ENCODE measurements at places on chromosomes 7 and 10. TPM values are rescaled to one million over a fixed set of nuclear protein-coding genes. Genes with fewer than 3 reads are reported as not detected.

ZNF727 gene
- total RNA-seq, result not detected

ZPBP gene
- total RNA-seq, result not detected

PRLHR gene
- total RNA-seq, result not detected

NPY4R2 gene
- total RNA-seq, result 0.37 TPM

FGFR2 gene
- 9.2 TPM for total RNA-seq

MSMB gene
- not detected for total RNA-seq

CPEB3 gene
- 0.92 TPM for total RNA-seq

ZNF365 gene
- 2.8 TPM for total RNA-seq

TLX1 gene
- total RNA-seq, result not detected

TMEM120A gene
- total RNA-seq, result 16.3 TPM

GPER1 gene
- 1.6 TPM for total RNA-seq

CDK6 gene
- 29.7 TPM for total RNA-seq

PPP1R3C gene
- total RNA-seq, result 84.9 TPM

UTF1 gene
- not detected for total RNA-seq

STRA8 gene
- not detected for total RNA-seq

RGS10 gene
- 38.9 TPM for total RNA-seq

NPSR1 gene
- not detected for total RNA-seq

GPR146 gene
- total RNA-seq, result 3.8 TPM

RPEL1 gene
- total RNA-seq, result not detected

SLC13A1 gene
- total RNA-seq, result not detected

NANOS1 gene
- 0.23 TPM for total RNA-seq

NEBL gene
- total RNA-seq, result under 0.01 TPM

ADRA2A gene
- not detected for total RNA-seq

GBX1 gene
- not detected for total RNA-seq

WNT2 gene
- 0.97 TPM for total RNA-seq

SLC26A3 gene
- not detected for total RNA-seq

TRPV5 gene
- total RNA-seq, result not detected

UCN3 gene
- total RNA-seq, result not detected

GTF2IRD2 gene
- 4.5 TPM for total RNA-seq

BMPER gene
- total RNA-seq, result 34.0 TPM

AKR1C1 gene
- total RNA-seq, result 6.8 TPM
